Sciatic nerve (tissue), 2 donors: ENCODE measurements at places on chromosomes 13 and 19. TPM values are rescaled to one million over a fixed set of nuclear protein-coding genes. Genes with fewer than 3 reads are reported as not detected.

DNA sequence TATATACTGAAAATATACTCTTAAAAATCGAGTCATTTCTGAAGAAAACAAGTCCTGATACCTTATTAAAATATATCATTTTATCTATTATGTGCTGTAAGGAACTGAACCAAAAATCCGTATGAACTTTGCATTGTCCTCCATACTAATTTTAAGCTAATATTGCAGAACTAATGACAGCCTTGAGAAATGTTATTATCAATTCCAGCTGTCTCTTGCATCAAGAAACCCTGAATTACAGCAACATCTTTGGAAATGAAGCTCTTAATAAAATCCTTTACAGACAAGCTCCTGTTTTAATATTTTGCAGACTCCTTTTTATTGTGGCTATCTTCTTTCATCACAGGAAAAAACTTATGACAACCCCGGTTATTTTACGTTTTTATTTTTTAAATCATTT lies 1335.3 kb downstream of the EFNB2 start:
- no peak for DNase-seq

SPC24 gene
- total RNA-seq: 1.3 TPM

GRCh38 chr19:51509823-51510660 lies 8.4 kb upstream of the SIGLEC12 start:
- DNase-seq: no peak

GRCh38 chr13:90388887-90389452 lies 958.5 kb upstream of the MIR17HG start:
- no peak for DNase-seq

GRCh38 chr19:10533646-10534386 lies 9.9 kb upstream of the ATG4D start:
- DNase-seq: no peak

SLC46A3 gene
- 10.1 TPM for total RNA-seq

- no peak for DNase-seq
These were observed 492.0 kb downstream of the FGF9 start for GRCh38 chr13:22162889-22163288.

B3GNT8 gene
- 6.1 TPM for total RNA-seq

DNA sequence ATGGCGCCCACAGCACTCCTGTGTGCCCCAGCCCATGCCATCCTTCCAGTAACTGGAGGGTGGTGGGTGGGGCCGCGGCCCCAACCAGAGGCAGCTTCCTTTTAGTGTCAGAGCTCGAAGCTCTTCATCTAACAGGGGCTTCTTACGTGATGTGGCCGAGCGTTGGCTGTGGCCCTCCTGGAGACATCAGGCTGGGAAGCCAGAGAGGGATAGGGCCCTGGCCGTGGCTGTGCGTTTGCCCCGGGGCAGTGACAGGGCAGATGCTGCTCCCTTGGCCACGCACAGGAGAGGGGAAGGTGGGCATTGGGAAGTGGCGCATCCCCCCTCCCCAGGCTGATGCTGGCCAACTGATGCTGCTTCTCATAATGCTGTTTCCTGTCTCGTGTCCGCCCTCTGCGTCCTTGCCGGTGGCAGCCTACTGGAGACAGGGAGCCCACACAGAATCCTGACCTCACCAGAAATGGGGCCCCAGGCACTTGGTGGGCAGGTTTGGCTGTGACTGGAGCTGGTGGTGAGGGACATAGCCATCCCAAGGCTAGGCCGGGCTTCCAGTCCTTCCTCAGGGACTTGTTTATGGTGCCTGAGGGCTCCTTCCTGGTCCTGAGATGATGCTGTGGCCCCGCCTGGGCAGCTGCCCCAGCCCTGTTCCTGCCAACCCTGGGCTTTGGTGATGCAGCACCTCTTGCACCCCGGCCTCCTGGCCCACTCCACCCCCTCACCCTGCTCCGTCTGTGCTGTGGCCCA lies 34.3 kb downstream of the ATP4B start:
- peak; percentile 34 for DNase-seq

DNA sequence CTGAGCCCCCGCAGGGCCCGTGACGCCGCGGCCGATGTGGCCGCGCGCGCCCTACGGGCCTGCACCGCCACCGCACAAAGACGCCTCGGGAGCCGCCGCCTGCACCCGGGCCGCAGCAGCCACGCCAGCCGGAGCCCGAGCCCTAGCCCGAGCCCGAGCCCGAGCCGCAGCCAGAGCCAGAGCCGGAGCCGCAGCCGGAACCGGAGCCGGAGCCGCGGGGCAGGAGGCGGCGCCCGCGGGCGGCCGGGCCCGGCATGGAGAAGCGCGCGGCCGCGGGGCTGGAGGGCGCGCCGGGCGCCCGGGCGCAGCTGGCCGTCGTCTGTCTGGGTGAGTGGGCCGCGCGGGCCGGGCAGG lies 379 bp downstream of the LRP3 start:
- DNase-seq: no peak

ZNF17 gene
- total RNA-seq: 20.1 TPM

DNA sequence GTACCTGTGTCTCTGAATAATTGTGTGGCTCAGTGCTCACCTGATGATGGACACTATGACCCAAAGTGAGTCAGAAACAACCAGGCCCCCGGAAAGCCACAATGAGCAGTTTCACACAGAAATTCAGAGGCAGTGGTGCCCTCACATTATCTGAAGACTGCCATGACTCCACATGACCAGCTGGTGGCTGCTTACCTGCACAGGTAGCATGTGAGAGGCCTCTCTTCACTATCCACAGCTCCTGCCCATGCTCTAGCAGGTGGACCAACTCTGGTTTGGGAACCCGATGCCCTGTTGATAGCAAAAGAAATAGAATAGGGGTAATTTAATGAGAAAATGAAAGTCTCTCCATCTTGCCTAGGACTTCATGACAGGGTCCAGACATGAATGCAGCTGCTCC lies 7.2 kb downstream of the ZNF550 start:
- DNase-seq: no peak

GRCh38 chr13:29849731-29850212 lies 645 bp downstream of the UBL3 start:
- peak; percentile 76 for DNase-seq

- no peak for DNase-seq
These were observed 454.9 kb downstream of the LMO7 start for GRCh38 chr13:76091076-76091475.

GRCh38 chr19:14482172-14482941 lies 7.2 kb upstream of the PTGER1 start:
- DNase-seq: no peak

- no peak for DNase-seq
These were observed 6.5 kb upstream of the OPA3 start for GRCh38 chr19:45591004-45591637.

DNA sequence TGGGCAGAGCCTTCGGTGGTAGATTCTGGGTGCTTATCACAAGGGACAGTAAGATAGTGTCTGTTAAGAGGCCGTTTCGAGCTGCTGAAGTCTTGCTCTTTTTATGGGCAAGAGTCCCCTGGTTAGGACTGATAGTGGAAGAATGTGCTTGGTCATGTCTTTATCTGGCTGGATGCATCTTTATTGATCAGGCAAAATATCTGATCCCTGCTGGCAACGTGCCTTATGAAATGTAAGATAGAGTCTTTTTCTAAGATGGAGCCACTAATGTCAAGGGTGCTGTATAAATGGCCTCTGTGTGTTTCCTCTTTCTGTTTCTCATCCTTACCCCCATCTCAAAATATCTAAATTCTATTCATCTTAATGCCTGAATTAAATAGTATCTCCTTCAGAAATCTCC lies 53.3 kb downstream of the MYO16 start:
- no peak for DNase-seq

DNA sequence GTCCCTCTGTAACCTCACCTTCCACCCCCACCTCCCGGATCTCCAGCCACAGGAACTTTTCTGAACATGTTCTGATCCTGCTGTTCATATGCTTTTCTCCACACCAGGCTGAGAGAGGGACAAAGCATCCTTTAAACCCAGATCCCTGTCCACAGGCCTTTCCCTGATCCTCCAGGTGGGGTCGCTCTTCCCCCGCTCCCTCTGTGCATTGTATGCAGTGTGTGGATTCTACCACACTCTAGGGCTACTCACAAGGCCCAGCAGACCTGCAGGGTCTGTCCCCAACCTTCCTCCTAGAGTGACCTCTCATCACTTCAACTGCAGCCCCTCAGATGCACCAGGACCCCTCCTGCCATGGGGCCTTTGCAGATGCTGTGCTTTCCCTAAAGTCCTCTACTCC lies 1200.6 kb downstream of the UQCRFS1 start:
- no peak for DNase-seq

- no peak for DNase-seq
These were observed 2.4 kb upstream of the RGL3 start for GRCh38 chr19:11421371-11422098.

DNA sequence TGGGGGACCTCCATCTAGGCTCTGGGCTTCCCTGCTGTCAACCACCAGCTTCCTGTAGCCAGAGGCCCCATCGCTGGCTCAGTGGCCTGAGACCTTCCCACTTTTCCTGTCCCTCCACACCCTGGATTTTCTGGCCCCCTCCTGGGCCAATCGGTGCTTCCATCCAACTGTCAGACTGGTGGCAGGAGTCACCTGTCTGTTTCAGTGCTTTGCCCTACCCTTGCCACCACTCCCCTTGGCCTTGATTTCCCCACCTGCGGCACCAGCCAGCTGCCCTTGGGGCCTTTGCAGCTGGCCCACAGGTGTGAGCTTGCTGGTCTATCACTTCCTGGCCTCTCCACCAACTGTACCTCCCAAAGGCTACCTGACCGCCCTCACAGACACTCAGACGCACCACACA lies 12.5 kb downstream of the VSIG10L start:
- no peak for DNase-seq

DNA sequence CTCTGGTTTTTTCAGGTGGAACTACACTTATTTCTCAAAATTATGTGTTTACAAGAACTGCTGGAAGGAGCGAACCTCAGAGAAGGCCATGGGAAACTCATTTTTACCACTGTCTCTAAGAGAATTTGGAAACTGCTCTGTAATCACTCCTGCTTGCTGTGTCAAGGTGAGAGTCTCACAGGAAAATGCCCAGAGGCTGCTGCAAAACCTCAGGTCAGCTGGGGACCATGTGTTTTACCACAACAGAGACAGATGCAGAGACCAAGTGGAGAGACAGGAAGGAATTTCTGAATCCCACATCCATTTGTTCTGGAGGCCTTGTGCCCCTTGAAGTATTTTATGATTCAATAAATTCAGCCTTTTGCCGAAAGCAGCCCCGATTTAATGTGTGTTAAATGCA lies 743.8 kb upstream of the SLC10A2 start:
- no peak for DNase-seq

- DNase-seq: no peak
These were observed 335 bp upstream of the SOX1 start for GRCh38 chr13:112066624-112067004.

DNA sequence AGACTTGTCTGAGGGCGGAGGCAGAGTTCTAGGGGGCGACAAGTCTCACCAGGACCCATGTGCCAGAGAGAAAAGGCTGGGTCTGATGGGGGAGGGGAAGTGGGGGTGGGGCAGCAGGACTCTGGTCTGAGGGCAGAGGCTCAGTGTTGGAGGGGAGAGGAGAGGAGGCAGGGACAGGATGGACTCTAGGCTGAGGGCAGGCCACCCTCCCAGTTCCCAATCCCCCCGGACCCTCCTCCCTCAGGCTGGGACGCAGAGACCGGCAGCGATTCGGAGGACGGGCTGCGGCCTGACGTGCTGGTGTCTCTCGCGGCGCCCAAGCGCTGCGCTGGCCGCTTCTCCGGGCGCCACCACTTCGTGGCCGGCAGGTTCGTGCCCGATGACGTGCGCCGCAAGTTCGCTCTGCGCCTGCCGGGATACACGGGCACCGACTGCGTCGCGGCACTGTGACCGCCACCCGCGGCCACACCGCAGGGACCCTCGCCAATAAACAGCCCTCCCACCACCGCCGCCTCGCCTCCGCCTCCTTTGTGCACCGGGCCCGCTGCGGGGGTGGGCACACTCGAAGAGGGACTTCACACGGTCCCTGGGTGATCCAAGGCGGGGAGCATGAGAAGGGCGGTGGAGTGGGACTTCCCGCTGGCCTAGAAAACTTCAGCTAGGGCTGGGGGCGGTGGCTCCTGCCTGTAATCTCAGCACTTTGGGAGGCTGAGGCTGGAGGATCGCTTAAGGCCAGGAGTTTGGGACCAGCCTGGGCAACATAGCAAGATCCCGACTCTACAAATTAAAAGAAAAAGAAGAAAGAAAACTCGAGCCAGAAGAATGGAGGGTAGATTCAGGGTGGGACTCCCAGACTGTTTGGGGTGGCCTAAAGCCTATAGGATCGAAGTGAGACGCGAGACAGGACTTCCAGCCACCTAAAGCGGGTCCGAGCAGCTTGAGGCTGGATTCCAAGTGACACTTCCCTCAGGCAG lies 703 bp upstream of the CILP2 start:
- no peak for DNase-seq

GRCh38 chr13:30400376-30400775 lies 21.9 kb upstream of the UBE2L5 start:
- no peak for DNase-seq

NXNL1 gene
- total RNA-seq: not detected

- no peak for DNase-seq
These were observed 40.9 kb downstream of the GNG7 start for GRCh38 chr19:2661615-2662014.

- no peak for DNase-seq
These were observed 713.6 kb upstream of the MIR17HG start for GRCh38 chr13:90633849-90634248.

DNA sequence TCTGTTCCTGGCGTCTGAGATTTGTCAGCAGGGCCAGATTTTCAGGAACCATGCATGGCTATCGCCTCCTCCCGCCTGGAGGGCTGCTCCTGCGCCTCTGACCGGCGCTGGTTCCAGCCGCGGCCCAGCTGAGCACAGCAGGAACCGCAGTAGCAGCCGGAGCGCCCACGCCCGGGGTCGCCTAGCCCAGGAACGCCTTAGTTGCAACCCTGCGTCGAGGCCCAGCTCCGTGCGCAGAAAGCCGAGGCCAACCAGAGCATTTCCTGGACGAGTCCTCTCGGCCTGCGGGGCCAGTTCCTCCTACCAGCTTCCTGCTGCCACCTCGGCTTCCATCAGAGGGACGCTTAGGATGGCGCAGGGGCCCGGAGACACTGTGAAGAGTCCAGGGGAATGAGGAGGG lies 74.9 kb downstream of the ZNF492 start:
- DNase-seq: no peak

- no peak for DNase-seq
These were observed 100.5 kb downstream of the FLT1 start for GRCh38 chr13:28394422-28394821.

GRCh38 chr13:43758834-43759233 lies 27.9 kb downstream of the ENOX1 start:
- no peak for DNase-seq
